ENCODE measurements at places on chromosomes 5 and 9.

- no peak for DNase-seq
These were observed 42.2 kb downstream of the NEURL1B start for GRCh38 chr5:172683264-172683644.

DNA sequence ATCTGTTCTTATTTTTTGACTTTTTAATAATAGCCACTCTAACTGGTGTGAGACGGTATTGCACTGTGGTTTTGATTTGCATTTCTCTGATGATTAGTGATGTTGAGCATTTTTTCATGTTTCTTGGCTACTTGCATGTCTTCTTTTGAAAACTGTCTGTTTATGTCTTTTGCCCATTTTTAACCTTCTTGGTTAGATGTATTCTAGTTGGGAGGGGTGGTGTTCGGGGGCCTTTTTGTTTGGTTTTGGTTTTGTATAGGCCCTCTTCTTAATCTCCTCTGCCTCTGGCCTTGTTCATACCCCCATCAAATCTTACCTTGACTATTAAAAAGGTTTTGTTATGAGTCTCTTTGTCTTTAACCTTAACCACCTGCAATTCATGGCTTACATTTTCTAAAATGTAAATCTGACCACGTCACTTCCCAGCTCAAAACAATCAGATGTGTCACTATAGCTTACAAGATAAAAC lies 107.8 kb upstream of the NR4A3 start:
- DNase-seq, result no peak

GRCh38 chr9:90832261-90832660 lies 30.6 kb downstream of the SYK start:
- no peak for DNase-seq

- peak; percentile 69 for DNase-seq
These were observed 51.4 kb downstream of the TRIP13 start for GRCh38 chr5:943918-944620.

GRCh38 chr9:32427111-32427873 lies 42.8 kb downstream of the ACO1 start:
- DNase-seq, result no peak

- DNase-seq, result peak; percentile 43
These were observed 82.1 kb downstream of the FBN2 start for GRCh38 chr5:128455841-128456361.

DNA sequence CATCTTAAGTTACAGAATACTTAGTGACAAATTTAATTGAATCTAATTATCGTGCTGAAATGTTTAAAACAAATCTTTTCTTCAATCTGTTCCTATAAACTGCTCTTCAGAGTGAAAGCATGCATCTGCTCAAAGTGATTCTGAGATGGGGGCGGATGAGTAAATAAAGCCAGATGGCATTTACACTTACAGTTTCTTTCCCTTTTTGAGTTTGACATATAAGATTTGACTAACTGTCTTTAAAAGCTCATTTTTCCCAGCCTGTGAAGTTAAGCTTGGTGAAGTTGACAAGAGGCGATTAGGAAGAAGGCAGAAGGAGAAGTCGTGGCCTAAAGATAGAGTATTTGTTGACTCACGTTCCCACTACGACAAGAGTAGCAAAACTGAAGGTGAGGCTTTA lies 137.4 kb downstream of the LPAR1 start:
- DNase-seq, result peak; percentile 98

DNA sequence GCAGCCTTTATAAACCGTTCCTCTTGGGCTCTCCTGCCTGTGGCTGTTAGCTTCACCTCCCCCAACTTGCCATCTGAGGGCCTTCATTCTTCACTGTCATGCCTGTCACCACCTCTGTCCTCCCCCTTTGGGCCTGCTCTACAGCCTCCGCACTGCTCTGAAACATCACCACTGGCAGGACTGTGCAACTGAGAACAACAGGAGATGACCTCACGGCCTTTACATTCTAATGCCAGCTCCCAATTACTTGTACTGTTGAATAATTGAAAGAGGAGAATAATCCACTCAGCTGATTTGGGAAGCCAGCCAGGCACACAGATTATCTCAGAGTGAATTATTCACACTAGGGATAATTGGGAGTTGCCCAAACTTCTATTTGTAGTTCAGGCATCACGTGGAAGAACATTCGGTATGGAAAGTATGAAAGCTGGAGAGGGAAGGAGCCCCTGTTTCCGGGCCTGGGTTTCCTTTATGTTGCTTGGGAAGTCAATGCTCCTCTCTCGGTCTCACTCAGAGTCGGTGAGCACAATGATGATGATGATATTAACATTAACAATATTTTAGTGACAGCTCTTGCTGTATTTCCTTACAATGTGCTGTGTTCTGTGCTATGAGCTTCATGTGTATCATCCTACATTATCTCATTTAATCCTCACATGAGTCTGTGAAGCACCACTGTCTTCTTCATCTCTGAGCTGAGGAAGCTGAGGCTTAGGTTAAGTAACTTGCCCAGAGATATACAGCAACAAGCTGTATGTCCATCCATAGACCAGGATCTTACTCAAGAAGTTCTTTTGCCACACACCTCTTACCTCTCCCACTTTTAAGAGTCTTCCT lies 99.3 kb upstream of the LRRTM2 start:
- peak; percentile 33 for DNase-seq

DNA sequence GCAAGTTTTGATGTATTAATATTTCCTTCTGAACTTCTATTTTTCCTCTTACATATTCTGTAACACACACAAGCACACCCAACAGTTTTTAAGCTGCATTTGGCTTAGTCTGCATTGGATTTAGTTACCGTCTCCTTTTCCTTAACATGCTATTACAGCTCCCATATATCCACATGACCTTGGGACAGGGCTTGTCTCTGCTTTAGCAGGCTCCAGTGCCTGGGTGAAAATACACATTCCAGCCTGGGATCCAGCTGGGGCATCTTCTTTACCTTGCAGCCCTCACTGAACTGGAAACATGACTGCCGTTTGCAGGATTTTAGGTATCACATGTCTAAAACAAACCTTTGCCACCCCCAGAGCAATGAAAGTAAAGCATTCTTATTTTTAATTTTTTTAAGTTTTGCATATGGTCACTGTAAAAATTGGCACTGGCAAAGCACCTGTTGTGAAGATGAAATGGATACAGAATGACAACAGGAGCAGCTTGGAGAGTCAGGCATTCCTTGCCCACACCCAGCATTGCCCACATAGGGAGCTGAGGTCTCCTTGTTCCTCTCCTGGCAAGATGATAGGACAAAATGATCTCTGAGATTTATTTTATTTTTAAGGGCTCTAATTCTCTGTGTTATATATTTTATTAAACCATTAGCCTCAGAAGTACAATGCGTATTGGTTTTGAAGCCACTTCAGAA lies 4.0 kb downstream of the GADD45G start:
- DNase-seq, result peak; percentile 45

- no peak for DNase-seq
These were observed 20.0 kb upstream of the MYOT start for GRCh38 chr5:137847687-137848086.

DNA sequence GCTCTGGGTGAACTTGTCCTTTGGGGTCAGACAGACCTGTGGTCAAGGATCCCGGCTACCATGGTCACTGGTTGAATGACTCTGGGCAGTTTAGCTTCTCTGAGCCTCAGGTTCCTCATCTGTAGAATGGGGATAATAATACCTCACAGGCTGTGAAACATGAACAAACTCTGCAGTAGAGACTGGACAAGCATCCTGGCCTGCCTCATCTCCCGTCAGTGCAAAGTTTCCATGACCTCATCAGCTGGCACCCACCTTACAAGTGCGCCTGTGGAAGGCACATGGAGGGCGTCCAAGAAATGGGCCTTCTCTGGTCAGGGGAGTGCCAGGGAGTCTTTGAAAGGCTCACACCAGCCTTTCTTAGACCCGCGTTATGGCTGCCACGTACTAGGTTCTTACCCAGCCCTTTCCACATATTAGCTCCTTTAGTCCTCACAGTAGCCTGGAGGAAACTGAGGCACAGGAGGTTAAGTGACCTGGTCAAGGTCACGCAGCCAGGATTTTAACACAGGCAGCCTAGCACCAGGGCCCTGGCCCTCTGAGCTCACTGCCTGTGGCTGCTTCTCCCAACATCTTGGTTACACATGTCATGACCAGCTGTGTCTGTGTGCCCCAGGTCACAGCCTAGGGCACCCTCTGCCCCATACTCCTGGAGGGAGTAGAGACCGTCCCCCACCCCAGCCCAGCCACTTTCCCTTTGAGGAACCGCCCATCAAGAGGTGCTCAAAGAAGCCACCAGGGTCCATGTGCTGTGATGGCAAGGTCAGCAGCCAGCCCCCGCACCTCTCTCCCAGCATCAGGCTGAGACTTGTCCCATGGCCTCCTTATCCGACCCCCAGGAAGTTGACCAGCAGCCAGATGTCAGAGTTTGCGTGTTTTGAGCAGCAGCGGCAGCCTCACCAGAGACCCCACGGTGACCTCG lies 39.4 kb upstream of the RPL26L1 start:
- no peak for DNase-seq

DNA sequence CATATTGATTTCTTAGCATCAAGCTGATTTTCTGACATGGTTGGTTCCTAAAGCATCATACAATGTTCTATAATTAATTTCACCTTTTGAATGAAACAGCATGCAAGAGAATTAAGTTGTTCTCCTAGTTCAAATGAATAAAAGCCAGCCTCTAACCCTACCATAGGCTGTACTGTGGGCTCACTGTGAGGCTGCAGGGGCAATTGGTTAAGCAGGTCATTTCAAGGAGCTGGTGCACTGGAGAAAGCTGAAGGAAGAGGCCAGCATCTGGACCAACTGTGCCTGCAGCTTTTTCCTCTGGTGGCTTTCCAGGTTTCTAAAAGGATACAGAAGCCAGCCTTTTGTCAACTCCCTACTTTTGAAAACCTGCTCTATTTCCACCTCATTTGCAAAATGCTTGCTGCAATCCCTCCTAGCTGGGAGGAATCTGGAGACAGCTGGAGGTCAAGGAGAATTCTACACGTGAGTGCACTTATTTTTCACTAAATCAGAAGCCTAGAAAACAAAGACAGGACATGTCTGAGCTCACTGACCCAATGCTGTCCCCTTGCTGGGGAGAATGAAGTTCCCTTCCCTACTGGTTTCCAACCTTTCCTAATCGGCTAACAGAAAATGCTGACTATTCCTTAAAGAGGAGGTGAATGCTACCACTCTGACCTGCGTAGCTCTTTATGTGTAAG lies 158.9 kb downstream of the APBA1 start:
- no peak for DNase-seq

DNA sequence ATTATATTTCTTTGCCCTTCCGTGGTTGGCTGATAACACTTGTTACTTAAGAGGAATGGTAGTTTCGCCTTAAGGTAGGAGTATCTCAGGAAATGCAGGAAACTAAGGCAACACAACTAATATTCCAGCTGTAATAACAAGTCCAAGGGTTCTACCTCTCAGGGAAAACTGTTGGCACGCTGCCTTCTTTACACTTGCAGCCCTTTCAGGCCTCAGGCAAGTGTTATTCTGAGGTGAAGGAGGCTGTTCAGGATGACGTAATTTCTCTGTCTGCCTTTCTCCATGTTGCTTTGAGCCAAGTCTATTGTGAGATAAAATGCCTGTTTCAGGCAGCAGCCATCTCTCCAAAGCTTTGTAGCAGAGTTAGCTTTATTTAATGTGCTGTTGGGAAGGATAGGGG lies 38.0 kb downstream of the VCAN start:
- DNase-seq, result no peak

GRCh38 chr5:146428658-146429057 lies 18.5 kb upstream of the TCERG1 start:
- DNase-seq, result no peak

- no peak for DNase-seq
These were observed 35.9 kb upstream of the SLC1A3 start for GRCh38 chr5:36570301-36571095.

- no peak for DNase-seq
These were observed 140.3 kb downstream of the ZSWIM6 start for GRCh38 chr5:61472172-61472958.

DNA sequence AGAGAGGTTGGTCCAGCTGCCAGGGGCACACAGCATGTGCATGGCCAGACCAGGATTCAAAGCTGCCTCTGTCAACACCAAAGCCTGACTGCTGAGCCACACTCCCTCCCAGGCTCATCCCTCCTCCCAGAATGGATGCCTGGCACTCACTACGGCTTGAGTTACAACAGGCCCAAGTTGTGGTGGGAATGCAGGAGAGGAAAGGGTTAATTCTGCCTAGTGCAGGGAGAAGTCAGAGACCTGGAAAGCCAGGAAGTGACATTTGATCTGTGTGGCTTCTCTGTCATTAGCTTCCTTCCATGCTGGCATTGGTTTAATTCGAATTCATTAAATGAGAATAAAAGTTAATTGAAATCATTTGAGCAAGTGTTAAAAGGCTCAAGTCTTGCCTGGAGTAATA lies 150.0 kb downstream of the NSG2 start:
- DNase-seq, result no peak

- DNase-seq, result no peak
These were observed 37.3 kb downstream of the ADAMTS2 start for GRCh38 chr5:179307931-179308471.

GRCh38 chr5:66454186-66455078 lies 141.8 kb upstream of the MAST4 start:
- no peak for DNase-seq

DNA sequence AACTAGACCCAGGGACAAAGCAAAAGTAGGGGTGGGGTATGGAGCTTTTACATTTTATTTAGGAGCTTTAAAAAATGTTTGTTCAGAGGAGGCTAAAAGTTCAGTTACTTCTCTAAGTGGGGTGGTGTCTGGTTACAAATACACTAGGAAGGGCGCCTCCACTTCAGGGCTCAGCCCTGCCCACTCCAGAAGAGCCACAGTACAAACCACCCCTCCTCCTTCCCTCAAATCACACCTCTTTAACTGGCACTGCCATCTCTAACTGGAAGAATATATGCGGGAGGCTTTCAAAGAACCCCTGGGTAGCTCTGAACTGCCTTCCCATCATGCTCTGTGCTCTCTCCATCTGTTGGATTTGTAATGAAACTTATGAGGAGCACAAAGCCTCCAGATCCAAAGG lies 98.8 kb upstream of the NFIB start:
- peak; percentile 36 for DNase-seq

DNA sequence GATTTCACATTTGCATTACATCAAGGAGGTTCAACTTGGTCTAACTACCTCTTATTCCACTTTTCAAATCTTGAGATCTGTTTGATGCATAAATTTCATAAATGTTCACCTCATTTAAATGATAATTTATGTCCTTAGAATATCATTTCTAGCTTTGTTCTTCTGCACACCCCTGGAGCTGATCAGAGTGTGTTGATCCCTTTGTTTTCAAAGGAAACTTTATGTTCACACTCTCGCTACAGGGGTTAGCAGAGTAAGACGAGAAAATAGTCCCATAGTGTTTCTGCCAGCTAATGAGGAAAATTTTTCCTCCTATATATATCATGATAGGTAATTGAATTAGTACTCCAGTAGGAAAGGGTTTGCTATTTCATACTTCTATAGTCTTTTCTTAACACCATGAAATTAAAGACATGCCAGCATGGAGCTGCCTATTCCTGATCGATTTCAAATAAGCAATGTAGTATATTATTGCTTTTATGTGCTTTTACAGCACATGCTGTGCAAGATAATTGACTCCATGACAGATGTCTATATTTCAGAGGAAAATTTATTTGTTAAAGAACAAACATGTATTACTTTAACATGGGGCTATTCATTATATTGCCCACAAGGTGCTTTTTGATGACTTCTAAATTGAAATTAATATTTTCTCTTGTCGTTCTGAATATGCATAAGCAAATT lies 4.8 kb upstream of the PAM start:
- DNase-seq, result no peak
